Glutamatergic neuron (in vitro differentiated cells): ENCODE measurements at places on chromosomes 16 and 17. TPM values are rescaled to one million over a fixed set of nuclear protein-coding genes. Genes with fewer than 3 reads are reported as not detected.

Gene ANKRD13B
- 123 TPM for total RNA-seq

Gene MYH2
- total RNA-seq, result not detected

Gene C16orf92
- not detected for total RNA-seq

Gene CD300H
- not detected for total RNA-seq

Gene PRR35
- total RNA-seq, result not detected

Gene HID1
- 106 TPM for total RNA-seq

Gene BAIAP2
- total RNA-seq, result 252 TPM

Gene FOXN1
- total RNA-seq, result not detected

Gene ZNF750
- total RNA-seq, result 1.4 TPM

Gene TMEM238L
- not detected for total RNA-seq

Gene FGF11
- total RNA-seq, result 4.8 TPM

Gene MYO18A
- 465 TPM for total RNA-seq

Gene NR1D1
- total RNA-seq, result 1.3 TPM

Gene CA5A
- total RNA-seq, result not detected

Gene IRX5
- 4.7 TPM for total RNA-seq

Gene ZNF232
- 44.5 TPM for total RNA-seq

Gene NPIPA2
- total RNA-seq, result 21.2 TPM

Gene HOXB3
- not detected for total RNA-seq

Gene MFAP4
- 37.7 TPM for total RNA-seq

Gene MT1M
- total RNA-seq, result not detected

Gene UMOD
- not detected for total RNA-seq

Gene NMRAL1
- total RNA-seq, result 38.3 TPM
